ENCODE measurements at places on chromosomes 3 and 15.

GRCh38 chr3:29568355-29568754 is 287.5 kb downstream of the RBMS3 start:
- no peak for DNase-seq

DNA sequence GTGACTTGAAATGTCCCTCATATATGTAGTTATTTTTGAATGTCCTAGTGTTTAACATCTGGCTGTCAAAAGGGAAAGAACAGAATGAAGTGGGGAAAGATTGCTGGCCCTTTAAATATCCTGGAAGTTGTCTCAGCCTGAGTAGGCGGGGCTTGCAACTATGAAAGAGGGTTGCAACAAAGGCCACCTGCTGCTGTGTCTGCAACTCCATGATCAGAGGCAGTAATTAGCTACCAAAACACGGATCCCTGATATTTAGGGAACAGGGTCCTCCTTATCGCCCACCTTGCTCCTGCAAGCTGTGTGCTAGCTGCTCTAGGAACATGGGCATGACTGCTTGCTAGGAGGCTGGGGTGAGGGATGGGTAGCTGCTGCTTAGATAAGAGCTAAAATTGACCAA is 100.2 kb upstream of the CFAP20DC start:
- DNase-seq: no peak

GRCh38 chr15:59976480-59977271 is 27.4 kb upstream of the FOXB1 start:
- DNase-seq: no peak

DNA sequence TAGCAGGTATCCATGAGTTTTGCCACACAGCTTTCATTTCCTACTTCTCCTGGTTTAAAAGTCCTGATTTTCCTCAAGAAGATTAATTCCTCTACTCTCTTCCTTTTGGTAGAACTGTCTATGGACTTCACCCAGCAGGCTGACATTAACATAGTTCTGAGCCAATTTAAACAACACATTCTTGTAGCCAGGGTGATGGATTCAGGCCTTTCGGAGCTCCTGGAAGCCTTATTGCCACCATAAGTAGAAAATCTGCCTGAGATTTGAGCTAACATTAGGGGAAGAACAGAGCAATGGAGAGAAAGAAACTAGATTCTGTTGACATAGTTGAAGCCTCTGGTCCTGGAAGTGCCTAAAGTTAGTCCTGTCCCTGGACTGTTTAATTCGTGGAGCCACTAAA is 449.8 kb downstream of the TAFA4 start:
- DNase-seq: no peak

- no peak for DNase-seq
Observed at GRCh38 chr3:49626101-49626581, 48.0 kb upstream of the APEH start.

DNA sequence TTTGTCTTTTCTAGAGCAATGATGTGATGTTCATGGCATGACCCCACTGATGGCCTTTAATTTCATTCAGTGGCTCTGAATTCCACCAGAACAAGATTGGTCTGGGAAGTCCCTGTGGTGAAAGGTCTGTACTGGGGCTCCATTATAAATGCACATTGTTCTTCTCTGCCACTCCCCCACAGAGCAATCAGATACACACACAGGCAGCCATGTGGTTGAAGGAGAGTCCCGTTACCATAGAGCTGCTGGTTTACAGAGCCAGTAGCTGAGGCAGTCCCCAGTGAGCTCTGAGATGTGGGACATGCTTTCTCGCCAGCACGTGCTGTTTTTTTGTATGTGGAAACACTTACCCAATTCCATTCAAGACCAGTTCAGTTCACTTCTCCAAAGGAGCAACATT is 172.7 kb upstream of the TRIM42 start:
- no peak for DNase-seq

DNA sequence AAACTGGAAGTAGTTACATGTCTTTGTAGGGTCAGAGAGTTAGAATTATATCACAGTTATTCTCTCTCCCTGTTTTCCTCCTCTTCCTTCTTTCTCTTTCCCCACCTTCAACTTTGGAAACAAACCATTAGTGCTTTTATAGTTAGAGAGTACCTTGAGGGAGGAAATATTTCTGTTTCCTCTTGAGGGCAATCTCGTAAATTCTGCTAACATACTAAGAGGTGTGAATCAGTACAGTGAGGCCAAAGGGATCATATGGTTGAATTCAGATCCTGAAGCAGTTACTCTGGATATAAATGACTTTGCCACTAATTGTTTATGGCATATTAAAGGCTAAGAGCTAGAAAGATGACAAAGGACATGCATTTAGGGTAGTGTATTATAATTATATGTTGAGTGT is 60.3 kb upstream of the CCNL1 start:
- no peak for DNase-seq

DNA sequence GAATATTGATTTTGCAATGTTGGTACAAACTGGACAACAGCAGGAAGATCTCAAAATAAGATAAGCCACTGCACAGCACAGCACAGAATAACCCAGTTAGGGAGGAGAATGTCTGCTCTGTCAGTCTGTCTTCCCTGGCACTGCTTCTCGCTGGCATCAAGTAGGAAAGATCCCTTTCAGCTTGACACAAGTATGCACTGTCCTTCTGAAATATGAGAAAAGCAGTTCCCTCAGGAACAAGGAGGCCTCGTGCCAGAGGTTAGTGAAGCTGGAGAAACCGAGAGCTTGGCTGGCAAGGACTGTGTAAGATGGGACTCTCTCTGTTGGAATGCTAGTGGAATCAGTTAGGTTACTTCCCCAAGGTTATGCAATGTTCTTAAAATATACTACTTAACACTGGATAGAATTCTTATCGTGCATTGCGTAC is 59.1 kb downstream of the FMN1 start:
- DNase-seq: no peak

DNA sequence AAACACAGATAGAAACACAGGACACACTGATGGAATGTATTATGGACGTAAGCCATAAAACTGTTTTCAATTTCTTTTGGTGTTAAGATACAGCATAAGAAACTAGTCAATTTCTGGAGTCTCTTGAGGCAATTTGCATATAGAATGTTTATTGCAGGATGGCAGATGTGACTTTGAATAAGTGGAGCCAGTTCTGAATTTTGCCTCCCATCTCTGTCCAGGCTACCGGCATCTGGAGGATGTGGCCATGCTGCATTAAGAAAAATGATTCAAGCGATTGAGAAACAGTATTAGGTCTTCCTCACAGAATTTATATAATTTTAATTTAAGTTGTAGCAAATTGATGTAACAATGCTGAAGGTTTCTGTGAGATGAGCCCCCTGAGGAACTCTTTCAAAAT is 81.5 kb downstream of the CHST2 start:
- DNase-seq: no peak

GRCh38 chr3:72995337-72995736 is 1.3 kb upstream of the PPP4R2 start:
- no peak for DNase-seq

DNA sequence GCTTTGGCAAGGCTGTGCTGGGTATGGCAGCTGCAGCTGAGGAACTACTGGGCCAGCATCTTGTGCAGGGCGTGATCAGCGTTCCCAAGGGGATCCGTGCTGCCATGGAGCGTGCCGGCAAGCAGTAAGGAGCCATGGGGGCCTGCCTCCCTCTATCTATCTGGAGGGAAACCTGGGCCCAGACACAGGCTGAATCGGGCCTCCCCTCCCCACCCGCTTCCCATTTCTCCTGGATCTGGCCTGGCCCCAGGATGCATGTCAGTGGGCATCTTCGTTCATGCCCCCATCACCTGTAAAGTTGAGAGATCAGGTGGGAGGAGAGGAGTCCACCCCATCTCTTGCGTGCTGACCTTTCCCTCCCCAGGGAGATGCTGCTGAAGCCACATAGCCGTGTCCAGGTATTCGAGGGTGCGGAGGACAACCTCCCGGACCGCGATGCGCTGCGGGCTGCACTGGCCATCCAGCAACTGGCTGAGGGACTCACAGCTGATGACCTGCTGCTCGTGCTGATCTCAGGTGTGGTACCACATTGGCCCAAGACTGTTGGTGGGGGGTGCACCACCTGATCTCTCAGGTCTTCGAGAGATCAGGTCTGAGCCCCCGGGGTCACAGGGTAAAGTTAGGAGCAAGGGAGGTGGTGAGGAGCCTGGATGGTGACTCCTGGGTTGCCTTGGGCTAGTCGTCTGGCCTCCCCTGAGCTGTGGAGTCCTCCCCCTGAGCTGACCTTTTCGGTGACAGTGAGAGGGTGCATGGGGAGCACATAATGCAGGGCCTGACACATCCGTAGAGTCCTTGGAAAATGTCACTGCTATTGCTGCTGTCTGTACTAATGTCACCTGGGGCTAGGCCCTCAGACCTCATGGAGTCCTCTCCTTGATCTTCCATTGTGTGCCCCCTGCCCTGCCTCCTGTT is 3.2 kb downstream of the GLYCTK start:
- no peak for DNase-seq

- no peak for DNase-seq
Observed at GRCh38 chr3:150079029-150079739, 108.5 kb upstream of the PFN2 start.

DNA sequence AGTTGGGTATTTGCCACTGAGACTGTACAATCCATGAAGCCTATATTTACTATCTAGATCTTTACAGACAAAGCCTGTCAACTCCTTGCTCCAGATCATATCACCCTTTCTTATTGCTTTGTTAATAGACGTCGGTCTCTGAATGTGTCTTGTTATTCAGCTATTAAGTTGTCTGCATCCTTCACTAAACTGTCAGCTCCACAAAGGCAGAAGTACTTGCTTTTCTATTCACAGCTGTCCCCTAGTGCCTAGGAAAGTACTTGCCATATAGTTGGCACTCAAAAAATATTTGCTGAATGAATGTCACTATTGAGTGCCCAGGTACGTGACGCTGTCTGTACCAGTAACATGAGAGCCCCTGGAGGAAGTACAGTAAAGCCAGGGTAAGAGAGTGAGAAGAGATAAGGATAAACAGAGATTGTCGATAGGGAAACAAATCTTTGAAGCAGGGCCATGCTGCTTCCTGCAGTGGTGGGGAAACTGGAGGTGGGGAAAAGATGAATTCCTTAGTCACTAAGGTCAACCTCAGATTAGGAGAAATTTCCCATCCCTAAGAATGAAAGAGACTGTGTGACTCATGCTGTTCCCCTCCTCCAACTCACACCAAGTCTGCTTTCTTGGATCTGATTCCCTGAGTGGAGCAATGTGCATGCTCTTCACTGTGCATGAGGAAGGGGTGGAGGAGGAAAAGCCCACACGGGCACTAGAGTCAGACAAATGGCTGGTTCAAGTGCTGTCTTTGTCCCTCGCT is 36.3 kb downstream of the PRICKLE2 start:
- DNase-seq: no peak

GRCh38 chr3:112539825-112540650 is 21.7 kb downstream of the ATG3 start:
- no peak for DNase-seq

DNA sequence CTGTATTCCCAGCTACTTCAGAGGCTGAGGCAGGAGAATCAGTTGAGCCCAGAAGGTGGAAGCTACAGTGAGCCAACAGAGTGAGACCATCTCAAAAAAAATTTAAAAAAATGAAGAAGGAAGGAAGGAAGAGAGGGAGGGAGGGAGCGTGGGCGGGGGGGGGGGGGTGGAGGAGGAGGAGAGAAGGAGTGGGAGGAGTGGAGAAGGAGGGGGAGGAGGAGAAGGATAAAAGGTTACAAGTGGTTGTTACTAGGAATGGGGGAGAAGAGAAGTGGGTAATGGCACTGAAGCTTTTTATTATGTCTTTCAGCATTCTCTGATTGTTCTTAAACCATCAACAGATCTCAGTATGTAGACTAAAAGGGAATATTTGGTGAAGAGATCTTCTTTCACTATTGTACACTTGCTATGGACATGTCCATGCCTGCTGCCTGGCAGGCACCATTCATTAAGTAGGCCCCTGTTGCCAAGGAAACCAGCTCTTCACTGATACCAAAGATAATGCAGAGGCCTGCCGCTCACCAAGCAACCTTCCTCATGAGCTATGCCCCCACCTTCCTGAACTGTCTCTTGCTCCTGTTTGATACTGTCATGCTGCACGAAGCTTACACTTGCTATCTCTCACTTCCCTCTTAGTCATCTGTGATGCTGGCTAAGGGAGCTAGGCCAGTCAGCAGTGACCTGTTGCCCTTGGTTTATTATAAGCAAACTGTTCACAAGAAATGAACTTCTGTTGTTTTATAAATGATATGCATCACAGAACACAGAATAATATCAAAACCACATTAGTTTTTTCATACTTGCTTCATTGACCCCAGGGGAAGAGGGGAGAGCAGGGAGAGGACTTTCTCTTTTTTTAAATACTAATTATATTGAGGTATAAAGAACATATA is 23.1 kb downstream of the EPM2AIP1 start:
- no peak for DNase-seq

GRCh38 chr3:39407259-39407629 is 724 bp downstream of the RPSA start:
- DNase-seq: no peak

GRCh38 chr3:54900838-54901591 is 26.8 kb downstream of the LRTM1 start:
- DNase-seq: no peak

- DNase-seq: no peak
Observed at GRCh38 chr3:76985645-76986044, 54.3 kb upstream of the ROBO2 start.

GRCh38 chr15:78034495-78035191 is 42.9 kb downstream of the TBC1D2B start:
- DNase-seq: no peak

- no peak for DNase-seq
Observed at GRCh38 chr3:62653796-62654195, 221.4 kb downstream of the CADPS start.

DNA sequence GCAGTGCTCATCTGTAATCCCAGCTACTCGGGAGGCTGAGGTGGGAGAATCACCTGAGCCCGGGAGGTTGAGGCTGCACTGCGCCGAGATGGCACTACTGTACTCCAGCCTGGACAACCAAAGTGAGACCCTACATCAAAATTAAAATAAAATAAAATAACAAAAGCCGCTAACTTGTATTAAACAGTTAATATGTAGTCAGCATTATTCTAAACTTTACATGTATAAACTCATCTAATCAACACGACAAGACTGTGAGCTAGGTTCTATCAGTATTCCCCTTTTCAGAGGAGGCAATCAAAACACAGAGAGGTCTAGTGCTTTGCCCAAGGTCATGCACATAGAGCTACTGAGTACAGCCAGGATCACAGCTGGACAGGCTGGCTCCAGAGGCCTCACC is 111.7 kb upstream of the LINGO1 start:
- DNase-seq: no peak

GRCh38 chr15:22229990-22230819 is 149.9 kb downstream of the OR4M2 start:
- no peak for DNase-seq

DNA sequence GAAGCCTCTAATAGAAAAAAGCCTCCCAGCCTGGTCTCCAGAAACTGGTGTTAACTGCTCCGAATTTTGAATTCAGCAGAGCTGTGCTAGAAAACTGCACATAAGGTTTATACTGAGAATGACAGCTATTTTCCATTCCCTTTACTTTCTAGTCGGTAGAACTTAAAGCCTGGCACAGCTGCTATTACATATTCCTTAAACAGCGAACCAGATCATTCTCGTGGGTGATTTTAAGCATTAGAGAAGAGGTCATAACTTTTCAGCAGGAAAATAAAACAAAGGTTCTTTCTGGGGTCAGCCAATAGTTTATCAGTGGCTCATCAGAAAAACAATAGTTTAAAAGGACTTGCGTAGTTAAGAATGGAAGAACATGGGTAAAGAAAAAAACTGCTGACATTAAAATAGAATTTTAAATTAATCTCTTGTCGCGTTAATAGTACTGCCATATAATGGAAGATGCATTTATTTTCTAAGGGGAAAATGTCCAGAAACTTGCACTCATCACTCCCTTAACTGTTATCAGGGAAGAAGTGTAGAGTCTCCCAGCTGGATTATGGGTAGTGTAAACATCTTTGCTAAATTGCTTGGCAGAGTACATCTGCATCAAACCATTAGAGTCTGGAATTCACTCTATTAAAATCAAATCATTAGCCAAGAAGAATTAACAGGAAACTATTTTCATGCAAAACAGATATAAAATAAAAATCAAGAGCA is 7.9 kb downstream of the VGLL4 start:
- DNase-seq: no peak

Measured in vagina (tissue), 2 donors.